ENCODE measurements at places on chromosomes 12 and 14. TPM values are rescaled to one million over a fixed set of nuclear protein-coding genes. Genes with fewer than 3 reads are reported as not detected.

The VSX2 gene
- not detected for total RNA-seq

The TBC1D30 gene
- total RNA-seq, result 0.37 TPM

The TSPAN11 gene
- 4.2 TPM for total RNA-seq

The PIWIL1 gene
- total RNA-seq, result not detected

The SLC22A17 gene
- 9.7 TPM for total RNA-seq

The TGM1 gene
- not detected for total RNA-seq

DNA sequence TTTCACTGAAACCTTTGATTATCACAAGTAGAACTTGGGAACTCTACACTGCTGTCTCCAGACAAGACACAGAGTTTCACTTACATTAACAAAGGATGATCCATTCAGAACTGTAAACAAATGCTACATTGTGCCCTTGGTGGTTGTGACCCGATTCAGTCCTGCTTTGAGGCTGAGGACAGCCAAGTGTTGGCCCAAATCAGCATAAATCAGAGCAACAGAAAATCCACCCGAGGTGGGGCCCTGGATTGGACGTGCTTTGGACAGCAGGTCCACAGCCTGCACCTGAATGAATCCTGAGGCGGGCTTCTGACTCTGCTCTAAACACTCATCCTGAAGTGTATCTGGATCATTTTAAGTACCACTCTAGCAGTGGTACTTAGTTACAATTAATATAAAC lies 68.8 kb downstream of the PPP2R5C start:
- no peak for DNase-seq
- H3K4me1 ChIP-seq, result peaks cover 60% of the 10 kb centered on the region
- peak overlapping the region; percentile 16 for H3K27ac ChIP-seq
- H3K36me3 ChIP-seq, result peaks cover 17% of the 10 kb centered on the region
- H3K4me3 ChIP-seq, result no peak overlapping the region
- H3K27me3 ChIP-seq, result no peaks in the 10 kb centered on the region

DNA sequence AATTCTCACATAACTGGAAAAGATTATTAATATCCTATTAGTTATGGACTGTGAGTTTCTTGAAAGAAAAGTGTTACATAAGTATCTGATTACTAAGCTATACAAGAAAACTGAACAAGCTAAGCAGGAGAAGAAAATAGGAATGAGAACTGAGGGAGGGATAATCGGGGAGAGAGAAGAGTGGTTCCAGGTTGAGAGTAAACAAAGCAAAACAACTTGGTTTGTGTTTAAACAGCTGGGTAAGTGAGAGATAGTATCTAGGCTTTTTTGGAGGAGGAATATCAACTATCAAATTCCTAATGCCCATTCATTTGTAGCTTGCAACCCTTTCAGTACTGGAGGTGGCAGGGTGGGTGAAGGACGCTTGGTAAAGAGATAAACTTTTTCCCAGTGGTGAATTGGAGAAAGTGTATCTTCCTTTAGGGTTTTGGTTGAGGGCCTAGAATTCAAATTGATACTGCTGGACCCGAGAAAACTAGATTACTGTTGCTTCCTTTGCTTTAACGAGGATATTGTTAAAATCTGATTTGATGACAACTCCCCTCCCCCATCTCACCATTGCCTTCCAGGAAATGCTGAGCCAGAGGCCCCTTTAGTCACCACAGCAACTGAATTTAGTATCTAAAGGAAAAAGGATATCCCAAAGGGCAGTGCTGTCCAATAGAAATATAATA lies 2.0 kb upstream of the SLC2A3 start:
- H3K27ac ChIP-seq, result peak overlapping the region; percentile 64
- DNase-seq, result no peak
- H3K36me3 ChIP-seq, result no peaks in the 10 kb centered on the region
- H3K27me3 ChIP-seq, result no peaks in the 10 kb centered on the region
- no peaks in the 10 kb centered on the region for H3K4me1 ChIP-seq
- no peak overlapping the region for H3K4me3 ChIP-seq

DNA sequence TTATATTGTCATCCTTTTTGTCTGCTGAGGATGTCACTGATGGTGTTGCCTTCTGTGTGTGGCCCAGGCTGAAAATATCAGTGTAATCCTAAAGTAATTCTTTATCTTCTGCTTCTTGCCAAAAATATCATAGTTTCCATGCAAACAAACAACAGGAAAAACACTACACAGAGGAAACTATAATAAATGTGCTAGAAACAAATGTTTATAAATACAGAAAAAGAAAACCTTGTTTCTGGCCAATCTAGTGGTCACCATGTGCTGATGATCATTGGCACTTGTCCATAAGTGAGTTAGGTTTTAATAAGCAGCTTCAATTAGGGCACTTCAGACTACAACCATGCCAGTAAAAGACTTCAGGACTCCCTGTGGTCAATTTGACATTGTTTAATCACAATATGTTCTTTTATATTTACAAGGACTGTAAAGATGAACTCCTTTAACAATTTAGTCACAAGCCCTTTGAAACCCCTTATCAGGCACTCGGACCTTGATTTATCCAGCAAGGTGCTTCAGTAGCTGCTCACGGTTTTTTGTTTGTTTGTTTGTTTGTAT lies 124.8 kb downstream of the TMTC3 start:
- H3K4me3 ChIP-seq, result no peak overlapping the region
- no peaks in the 10 kb centered on the region for H3K27me3 ChIP-seq

GRCh38 chr12:46722394-46723185 lies 103.2 kb downstream of the SLC38A4 start:
- no peak for DNase-seq
- peaks cover 8% of the 10 kb centered on the region for H3K4me1 ChIP-seq
- no peak overlapping the region for H3K4me3 ChIP-seq

DNA sequence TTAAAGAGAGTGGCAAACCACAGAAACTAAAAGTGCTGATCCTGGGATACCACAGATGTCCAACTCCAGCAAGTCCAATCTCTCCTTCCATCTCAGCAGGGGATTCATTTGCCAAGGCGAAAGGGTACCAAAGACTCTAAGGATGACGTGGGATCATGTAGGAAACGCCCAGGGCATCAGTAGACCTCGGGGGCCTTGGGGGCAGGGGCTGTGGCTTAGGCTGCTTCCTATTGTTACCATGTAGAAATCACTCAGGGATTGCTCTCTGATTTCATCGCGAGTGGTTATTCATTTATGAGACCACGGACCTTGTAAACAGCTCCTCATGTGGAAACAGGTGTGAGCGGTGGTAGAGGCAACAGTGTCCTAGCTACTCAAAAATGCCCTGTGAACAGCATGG lies 149.3 kb upstream of the FKBP4 start:
- no peak overlapping the region for H3K4me3 ChIP-seq
- no peak overlapping the region for H3K27ac ChIP-seq
- H3K27me3 ChIP-seq, result peaks cover 5% of the 10 kb centered on the region

GRCh38 chr12:11795913-11796459 lies 146.5 kb downstream of the ETV6 start:
- peaks cover 40% of the 10 kb centered on the region for H3K4me1 ChIP-seq
- H3K27ac ChIP-seq, result peak overlapping the region; percentile 75
- H3K4me3 ChIP-seq, result no peak overlapping the region
- no peak for DNase-seq
- H3K27me3 ChIP-seq, result no peaks in the 10 kb centered on the region

DNA sequence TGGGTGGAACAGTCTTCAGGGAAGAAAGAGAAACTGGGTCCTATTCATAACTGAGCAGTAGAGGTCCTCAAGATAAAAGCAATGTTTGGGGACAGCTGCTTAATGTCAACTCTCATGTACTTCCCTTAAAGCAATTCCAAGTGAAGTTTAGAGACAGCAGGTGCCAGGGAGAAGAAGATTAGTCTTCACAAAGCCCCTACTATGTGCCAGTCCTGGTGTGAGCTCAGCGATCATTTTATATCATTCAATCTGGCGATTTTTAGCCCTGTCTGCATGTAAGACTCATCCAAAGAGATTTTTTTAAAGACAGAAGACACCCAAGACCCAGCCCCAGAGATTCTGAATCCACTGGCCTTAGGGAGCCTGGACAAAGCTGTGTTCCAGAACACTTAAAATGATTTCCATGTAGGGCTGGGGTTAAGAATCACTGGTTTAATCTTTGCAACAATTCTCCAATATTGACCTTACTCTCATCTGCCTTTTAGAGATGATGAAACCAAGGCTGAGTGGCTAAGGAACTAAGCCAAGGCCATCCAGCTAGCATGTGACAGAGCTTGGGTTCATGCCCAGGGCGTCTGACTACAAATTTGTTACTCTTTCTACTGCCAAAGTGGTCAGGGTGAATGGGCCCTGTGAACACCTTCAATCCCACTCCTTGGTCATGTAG lies 404.5 kb upstream of the TBX3 start:
- peak; percentile 40 for DNase-seq
- H3K27me3 ChIP-seq, result no peaks in the 10 kb centered on the region
- H3K4me1 ChIP-seq, result no peaks in the 10 kb centered on the region
- H3K36me3 ChIP-seq, result no peaks in the 10 kb centered on the region

DNA sequence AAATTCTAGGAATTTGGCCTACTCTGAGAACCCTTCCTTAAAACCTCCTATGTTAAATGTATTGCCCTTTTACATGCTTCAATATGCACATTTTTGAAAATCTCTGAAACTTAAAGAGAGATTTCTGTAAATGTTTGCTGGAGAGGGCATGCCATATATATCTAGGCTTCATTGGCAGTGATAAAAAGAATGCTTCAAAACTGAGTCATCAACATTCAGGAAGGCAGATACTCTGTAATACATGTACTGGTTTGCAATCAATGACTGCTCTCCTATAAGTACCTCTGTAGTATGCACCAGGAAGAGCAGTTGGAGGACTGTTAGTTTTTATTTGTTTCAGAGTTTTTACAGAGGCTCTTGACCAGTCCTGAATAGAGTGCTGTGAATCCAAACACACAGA lies 739.9 kb downstream of the SLC16A7 start:
- H3K36me3 ChIP-seq, result no peaks in the 10 kb centered on the region
- no peak for DNase-seq
- H3K4me3 ChIP-seq, result no peak overlapping the region
- no peak overlapping the region for H3K27ac ChIP-seq
- no peaks in the 10 kb centered on the region for H3K27me3 ChIP-seq
- no peaks in the 10 kb centered on the region for H3K4me1 ChIP-seq

DNA sequence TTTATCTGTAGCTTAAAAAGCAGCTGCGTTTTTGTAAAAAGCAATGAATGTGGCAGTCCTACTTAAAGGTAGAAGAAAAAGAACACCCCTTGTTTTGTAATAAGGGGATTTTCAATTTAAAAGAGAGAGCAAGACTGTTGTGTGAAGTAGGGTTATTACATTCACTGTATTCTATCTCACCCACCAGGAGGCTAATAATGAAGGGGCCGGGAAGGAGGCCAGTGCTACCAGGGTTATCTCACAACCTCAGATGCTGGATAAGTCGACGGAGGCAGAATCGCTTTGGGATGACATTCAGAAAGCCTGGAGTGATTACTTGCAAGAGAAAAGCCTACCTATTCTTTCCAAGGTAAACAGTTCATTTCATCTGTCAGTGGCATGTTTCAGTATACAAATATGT lies 97.7 kb downstream of the RMST start:
- no peaks in the 10 kb centered on the region for H3K4me1 ChIP-seq
- no peak overlapping the region for H3K4me3 ChIP-seq
- no peak overlapping the region for H3K27ac ChIP-seq
- no peak for DNase-seq

- DNase-seq, result no peak
- H3K27me3 ChIP-seq, result no peaks in the 10 kb centered on the region
- no peak overlapping the region for H3K27ac ChIP-seq
These were observed 336.2 kb upstream of the GARIN6 start for GRCh38 chr12:99311373-99311772.

- no peak for DNase-seq
- H3K4me3 ChIP-seq, result no peak overlapping the region
- H3K4me1 ChIP-seq, result no peaks in the 10 kb centered on the region
- no peaks in the 10 kb centered on the region for H3K27me3 ChIP-seq
- H3K36me3 ChIP-seq, result no peaks in the 10 kb centered on the region
- H3K27ac ChIP-seq, result no peak overlapping the region
These were observed 284.6 kb upstream of the SEL1L start for GRCh38 chr14:81818271-81818670.

GRCh38 chr14:20460458-20461224 lies 593 bp downstream of the PIP4P1 start:
- no peaks in the 10 kb centered on the region for H3K27me3 ChIP-seq
- peak overlapping the region; percentile 88 for H3K27ac ChIP-seq
- peak; percentile 76 for DNase-seq
- peak overlapping the region; percentile 98 for H3K4me3 ChIP-seq
- no peaks in the 10 kb centered on the region for H3K36me3 ChIP-seq

DNA sequence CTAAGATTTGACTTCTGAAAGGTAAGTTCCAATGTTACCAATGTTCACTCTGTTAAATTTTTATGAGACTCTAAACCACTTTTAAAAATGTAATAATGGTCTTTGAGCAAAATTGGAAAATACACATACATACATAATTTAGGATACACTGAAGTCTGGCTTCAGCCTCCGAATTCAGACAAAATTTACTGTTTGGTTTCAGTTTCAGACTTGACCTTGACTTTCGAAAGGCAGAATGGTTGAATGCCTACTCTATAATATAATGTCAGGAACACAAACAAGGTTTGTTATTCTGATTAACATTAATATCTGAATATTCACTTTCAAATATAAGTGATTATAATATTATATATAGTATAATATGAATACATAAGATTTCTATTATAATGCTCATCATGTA lies 74.1 kb upstream of the KRAS start:
- DNase-seq, result no peak
- H3K4me3 ChIP-seq, result no peak overlapping the region
- no peaks in the 10 kb centered on the region for H3K27me3 ChIP-seq

DNA sequence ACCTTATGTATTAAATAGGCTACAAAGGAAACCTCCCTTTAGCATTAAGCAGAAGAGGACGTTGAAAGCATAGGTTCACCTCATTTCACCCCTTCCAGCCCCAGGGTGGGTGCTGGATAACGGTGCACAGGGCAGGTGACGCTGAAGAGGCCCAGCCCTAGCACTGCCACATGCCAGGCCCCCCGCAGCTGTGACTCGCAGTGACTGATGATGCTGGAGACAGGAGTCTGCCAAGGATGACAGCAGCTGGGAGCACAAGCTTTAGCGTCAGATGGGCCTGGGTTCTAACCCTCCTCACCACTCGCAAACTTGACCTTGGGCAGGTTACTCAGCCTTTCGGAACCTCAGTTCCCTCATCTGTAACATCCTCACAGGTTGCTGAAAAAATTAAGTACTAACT lies 76.7 kb downstream of the TBK1 start:
- no peaks in the 10 kb centered on the region for H3K36me3 ChIP-seq
- H3K4me1 ChIP-seq, result no peaks in the 10 kb centered on the region
- DNase-seq, result no peak
- H3K27ac ChIP-seq, result no peak overlapping the region

GRCh38 chr12:57726884-57727757 lies 11.4 kb downstream of the AGAP2 start:
- no peaks in the 10 kb centered on the region for H3K27me3 ChIP-seq
- H3K27ac ChIP-seq, result no peak overlapping the region
- H3K36me3 ChIP-seq, result no peaks in the 10 kb centered on the region

- no peak overlapping the region for H3K4me3 ChIP-seq
- no peaks in the 10 kb centered on the region for H3K4me1 ChIP-seq
- no peak for DNase-seq
- no peaks in the 10 kb centered on the region for H3K36me3 ChIP-seq
- no peaks in the 10 kb centered on the region for H3K27me3 ChIP-seq
These were observed 39.9 kb upstream of the MSRB3 start for GRCh38 chr12:65238609-65239008.

- H3K4me1 ChIP-seq, result no peaks in the 10 kb centered on the region
- no peaks in the 10 kb centered on the region for H3K36me3 ChIP-seq
- H3K27me3 ChIP-seq, result no peaks in the 10 kb centered on the region
- no peak for DNase-seq
- no peak overlapping the region for H3K4me3 ChIP-seq
These were observed 151.4 kb upstream of the DAAM1 start for GRCh38 chr14:59037086-59037485.

GRCh38 chr14:22630486-22630885 lies 13.7 kb downstream of the OR6J1 start:
- no peaks in the 10 kb centered on the region for H3K4me1 ChIP-seq
- H3K4me3 ChIP-seq, result no peak overlapping the region
- no peak overlapping the region for H3K27ac ChIP-seq
- H3K36me3 ChIP-seq, result no peaks in the 10 kb centered on the region

Data from heart left ventricle (tissue), 16 donors.